ENCODE measurements at places on chromosomes 4 and X. TPM values are rescaled to one million over a fixed set of nuclear protein-coding genes. Genes with fewer than 3 reads are reported as not detected.

GRCh38 chr4:90234916-90235547 lies 107.8 kb downstream of the CCSER1 start:
- no peak for DNase-seq

DNA sequence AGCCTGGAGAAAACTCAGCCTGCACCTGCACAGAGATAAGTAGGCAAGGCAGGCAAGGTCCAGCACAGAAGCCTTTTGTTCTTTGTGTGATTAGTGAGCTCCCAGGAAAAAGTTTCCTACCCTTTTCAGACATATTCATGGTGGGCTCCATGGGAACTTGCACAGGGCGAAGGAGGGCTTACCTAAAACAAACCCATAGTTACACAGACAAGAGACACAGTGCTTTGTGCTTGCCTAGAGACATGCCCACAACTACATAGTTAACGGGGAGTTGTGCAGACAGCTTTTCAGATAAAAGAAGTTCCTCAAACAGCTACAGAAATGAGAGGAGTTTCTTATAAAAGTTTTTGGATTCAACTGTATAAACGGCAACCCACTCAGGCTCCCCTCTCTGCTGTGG lies 180.5 kb downstream of the GLUD2 start:
- no peak for DNase-seq

GRCh38 chr4:2248821-2249261 lies 6.9 kb upstream of the HAUS3 start:
- DNase-seq, result peak; percentile 58

DNA sequence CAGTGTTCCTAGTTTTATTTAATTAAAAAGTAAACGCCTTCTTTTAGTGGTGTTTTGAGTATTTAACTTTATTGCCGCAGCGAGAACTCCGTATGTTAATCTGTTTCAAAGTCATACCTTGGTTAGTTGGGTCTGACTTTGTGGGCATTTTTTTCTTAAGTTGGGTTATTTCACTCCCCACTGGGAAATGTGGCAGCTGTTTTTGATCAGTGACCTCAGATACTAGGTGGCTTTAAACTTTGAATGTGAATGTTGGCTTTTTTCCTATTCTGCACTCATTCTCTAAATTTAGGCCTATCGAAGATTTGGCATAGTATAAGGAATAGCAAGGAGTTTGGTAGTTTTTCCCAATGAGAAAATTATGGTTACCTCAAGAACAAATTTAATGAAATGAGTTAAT lies 85.9 kb downstream of the FIP1L1 start:
- DNase-seq, result no peak

GRCh38 chr4:153623491-153623890 lies 60.6 kb upstream of the TLR2 start:
- DNase-seq, result no peak

DNA sequence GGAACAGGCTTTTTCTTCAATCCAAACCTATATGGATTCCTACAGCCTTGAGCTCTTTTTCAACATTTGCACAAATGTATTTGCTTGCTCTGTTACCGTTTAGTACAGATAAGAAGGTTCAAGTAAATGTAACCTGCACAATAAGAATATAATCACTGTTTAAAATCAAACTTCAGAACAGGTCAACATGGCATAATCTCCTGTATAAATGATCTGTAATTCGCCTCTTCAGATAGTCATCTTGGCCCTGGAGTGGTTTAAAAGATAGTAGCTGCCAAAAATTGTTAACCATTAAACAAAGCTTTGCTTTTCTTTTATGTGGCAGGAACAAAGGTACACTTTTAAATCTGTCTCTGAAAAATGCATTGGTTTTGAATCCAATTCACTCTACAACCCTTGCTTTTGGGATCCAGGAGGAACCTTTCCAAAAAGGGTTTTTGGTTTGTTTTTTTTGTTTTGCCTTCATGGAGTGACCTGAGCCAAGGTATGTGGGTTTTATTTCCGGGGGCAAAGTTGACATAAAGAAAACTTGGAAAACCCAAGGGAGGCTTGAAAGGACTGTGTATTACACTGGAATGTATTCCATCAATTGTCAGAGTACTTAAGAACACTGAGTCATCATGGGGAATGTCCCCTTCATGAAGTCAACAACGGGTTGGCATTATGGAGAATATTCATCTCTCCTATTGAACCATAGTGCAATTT lies 210.4 kb upstream of the HCCS start:
- DNase-seq, result no peak

The PCYT1B gene
- 0.21 TPM for total RNA-seq

DNA sequence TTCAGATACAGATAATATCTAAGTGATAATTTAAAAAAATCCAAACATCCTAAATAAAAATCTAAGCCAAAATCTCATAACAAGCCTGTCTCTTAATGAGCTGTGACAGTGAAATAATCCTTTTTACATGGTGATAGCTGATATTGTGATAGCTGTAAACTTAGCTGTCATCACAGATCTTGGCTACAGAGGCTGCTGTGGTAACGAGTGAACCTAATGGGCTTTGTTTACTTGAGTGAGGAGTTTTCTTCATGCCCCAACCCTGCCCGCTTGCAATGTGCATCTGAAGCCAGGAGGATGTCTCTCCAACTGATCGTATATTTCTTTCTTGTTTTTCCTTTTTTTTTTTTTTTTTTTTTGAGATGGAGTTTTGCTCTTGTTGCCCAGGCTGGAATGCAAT lies 41.5 kb upstream of the YTHDC1 start:
- no peak for DNase-seq

- no peak for DNase-seq
Observed at GRCh38 chr4:8513931-8514330, 66.3 kb upstream of the GPR78 start.

DNA sequence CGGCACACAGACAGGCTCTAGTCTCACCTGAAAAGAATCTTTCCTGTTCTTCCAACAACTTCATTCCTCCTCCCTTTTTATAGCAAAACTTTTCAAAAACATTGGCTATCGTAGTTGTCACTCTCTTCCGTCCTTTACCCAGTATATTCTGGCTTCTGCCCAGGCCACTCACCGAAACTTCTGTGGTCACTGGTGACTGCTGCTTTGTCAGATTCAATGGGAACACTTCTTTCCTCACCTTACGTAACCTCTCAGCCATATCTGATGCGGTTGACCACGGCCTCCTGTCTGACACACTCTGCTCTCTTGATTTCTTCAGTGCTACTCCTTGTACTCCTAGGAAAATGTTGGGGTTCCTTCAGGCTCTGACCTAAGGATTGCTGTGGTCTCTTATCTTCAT lies 9.2 kb upstream of the RNF150 start:
- DNase-seq, result no peak

DNA sequence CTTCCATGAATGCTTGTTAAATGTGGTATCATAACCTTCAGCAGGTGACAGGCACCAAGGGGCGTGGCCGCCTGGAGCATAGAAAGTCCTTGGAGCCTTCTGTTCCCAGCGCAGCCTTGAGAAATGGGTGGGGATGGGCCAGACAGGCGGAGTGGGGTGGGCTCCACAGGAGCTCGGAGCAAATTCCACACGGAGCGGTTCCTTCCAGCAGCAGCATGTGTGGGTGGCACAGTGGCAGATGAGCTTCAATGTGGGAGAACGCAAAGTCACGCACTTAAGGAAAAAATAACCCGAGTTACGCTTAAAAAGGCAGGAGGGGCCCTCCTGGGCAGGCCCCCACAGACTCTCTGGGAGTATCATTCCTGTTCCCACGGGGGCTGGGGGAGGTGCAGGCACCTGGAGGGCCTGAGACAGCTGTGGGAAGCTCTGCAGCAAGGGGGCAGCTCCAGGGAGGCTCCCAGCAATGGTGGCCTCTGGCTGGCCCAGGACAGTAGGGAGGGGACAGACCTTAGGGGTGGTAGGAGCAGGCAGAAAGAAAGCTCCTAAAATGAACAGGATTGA lies 15.3 kb downstream of the TMEM271 start:
- DNase-seq, result no peak

The PCDH19 gene
- 11.0 TPM for total RNA-seq

DNA sequence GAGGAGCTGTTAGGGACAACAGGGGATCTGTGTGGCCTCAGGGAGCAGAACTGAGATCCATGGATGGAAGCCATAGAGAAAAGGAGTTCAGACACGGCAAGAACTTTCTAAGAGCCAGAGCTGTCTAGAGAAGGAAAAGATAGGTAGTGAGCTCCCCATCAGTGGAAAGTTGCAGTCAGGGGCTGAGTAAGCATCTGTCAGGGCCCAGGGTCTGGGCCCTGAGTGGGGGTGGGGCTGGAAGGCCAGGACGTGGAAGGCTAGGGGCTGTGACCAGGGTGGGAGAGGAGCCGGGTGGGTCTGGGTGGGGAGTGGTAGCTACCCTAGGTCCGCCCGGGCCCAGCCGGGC lies 324 bp upstream of the MSN start:
- DNase-seq, result no peak

- no peak for DNase-seq
Observed at GRCh38 chr4:54102531-54103106, 2.7 kb downstream of the GSX2 start.

The SYN1 gene
- 5.7 TPM for total RNA-seq

GRCh38 chr4:122701965-122702364 lies 30.5 kb upstream of the BBS12 start:
- no peak for DNase-seq

DNA sequence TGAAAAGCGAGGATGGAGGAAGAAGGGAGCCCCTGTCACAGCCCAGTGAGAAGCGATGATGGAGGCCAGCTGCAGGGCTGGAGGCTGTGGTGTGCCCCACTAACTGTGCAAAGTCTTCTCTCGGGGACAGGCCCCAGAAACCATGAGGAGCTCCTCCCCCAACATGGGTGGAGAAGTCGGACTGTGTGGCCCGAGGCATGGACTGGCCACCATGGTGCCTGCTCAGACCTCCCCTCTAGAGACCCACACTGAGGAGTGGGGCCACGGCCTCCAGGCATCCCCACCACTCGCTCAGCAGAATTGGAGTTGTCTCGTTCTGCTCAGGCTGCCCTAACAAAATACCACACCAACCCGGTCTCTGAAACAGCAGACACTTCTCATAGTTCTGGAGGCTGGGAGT lies 12.2 kb upstream of the PDE6B start:
- DNase-seq, result no peak

DNA sequence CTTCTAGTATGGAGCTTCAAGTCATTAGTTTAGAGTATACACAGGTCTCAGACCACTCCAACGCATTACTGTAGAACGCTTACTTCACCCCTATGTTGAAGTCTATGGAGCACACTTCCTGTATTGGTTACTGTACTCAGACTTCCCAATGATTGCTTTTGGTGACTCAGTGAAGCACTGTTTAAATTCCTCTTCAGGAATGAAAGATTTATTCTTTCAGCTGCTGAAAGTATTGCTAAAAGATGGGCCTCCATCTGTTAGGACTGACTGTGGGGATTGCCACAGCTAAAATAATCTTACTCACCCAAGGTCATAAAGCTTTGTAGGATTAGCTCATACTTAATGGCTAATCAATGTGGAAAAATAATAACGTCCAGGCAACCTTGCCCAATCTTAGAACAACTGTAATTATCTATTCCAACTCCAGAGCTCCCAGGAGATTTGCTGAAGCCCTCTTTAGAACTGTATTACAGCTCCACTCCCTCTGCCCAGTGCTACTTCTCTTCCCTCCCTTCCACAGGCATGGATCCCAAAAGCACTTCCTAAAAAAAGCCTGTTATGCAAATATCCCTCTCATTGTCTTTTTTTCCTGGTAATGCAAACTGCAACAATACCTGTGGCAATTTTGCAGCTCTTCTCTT lies 281.9 kb upstream of the HS3ST1 start:
- DNase-seq, result no peak

The RTL5 gene
- 17.1 TPM for total RNA-seq

- DNase-seq, result no peak
Observed at GRCh38 chr4:74545448-74545847, 100.5 kb downstream of the AREG start.

DNA sequence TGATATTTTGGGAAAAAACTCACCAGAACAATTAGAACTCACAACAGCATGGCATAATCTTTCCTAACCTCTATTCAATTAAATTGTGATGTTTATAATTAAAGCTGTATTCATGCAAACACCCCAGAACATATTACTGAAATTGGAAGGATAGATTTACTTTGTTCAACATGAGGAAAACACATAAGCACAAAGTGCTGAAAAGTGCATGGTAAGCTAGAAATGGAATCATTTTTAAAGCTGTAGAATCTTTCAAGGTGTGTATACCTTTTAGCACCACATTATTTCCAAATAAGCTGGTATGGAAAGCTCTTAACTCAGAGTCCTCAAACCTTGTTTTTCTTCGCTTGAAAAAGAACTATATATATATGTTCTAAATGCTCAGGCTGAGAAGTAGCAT lies 90.8 kb upstream of the NAP1L5 start:
- DNase-seq, result no peak

The PABPC5 gene
- total RNA-seq, result 0.75 TPM

The RHOH gene
- not detected for total RNA-seq

The MCF2 gene
- total RNA-seq, result not detected

GRCh38 chrX:8067754-8068462 lies 103.2 kb downstream of the VCX2 start:
- DNase-seq, result no peak
